Hepatic stellate cell (primary cell): ENCODE measurements at places on chromosomes 2 and 18.

DNA sequence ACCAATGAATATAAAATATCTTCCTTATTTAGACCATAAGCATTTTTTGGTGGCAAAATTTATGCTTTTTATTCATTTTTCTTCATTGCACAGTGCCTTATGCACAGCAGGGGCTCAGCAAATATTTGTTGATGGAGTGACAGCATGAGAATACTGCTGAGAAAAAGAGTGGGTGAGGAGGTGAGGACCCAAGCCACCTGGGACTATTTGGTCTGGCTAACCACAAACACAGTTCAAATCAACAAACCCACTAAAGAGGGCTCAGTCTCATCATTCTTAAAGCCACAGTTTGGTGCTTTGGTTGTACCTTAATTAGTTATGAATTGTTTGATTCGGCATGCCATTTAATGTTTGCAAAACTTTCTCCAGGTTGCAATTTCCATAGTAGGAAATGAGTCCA is 183.5 kb upstream of the ZNF521 start:
- DNase-seq = no peak

- no peak for DNase-seq
Observed at GRCh38 chr2:141506135-141506534, 624.7 kb downstream of the LRP1B start.

DNA sequence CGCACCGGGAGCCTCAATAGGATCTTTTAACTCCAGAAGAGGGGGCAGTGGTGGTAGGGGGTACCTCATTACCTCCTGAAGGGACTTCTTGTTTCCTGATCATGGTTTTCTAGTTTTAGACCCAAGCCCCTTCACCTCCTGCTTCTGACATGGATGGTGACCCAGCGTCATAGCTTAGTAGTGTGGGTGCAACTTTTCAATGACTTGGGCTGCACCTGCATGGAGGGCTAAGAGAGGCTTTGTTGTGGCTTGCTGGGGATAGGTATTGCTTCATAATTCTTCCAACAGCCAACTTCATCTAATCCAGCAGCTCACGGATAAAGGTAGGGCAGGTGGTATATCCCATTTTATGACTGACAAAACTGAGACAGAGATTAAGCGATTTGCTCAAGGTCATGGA is 3.0 kb downstream of the SLC1A4 start:
- DNase-seq = no peak

- DNase-seq = no peak
Observed at GRCh38 chr2:75416420-75417342, 144.1 kb downstream of the EVA1A start.

GRCh38 chr2:111252436-111252835 is 131.7 kb downstream of the BCL2L11 start:
- DNase-seq = no peak

DNA sequence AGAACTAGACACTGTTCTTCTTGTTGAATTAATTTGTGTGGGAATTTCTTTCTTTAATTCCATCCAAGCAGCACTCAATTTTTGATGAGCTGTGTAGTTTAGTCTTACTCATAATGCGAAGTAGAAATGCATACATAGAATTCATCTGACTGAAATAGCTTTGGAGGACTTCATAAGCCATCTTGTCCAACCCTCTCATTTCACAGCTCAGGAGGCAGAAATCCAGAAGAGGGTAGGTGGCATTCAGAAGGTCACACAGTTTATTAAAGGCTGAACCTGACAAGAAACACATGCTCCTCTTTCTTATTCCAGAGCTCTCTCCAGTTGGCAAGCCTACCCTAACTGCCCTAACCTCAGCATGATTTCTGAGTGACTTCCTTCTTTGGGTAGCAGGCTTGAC is 169.2 kb upstream of the NOSTRIN start:
- no peak for DNase-seq

GRCh38 chr2:137672989-137673552 is 291.2 kb upstream of the HNMT start:
- DNase-seq = no peak

DNA sequence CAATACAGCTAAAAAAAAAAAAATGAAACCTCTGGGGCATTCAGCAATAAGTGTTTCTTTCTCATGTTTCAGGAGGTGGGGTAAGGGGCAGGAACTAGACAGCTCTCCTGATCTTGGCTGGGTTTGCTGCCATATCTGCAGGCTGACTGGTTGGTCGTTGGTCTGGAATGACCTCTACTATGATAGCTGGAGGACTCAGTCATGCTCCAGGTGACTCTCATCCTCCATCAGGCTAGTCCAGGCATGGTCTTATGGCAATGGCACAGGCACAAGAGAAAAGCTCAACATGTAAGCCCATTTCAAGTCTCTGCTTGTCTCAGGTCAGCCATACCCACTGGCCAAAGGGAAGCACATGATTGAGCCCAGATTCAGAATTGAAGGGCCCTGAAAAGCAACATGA is 9.5 kb upstream of the SLC1A4 start:
- DNase-seq = no peak

DNA sequence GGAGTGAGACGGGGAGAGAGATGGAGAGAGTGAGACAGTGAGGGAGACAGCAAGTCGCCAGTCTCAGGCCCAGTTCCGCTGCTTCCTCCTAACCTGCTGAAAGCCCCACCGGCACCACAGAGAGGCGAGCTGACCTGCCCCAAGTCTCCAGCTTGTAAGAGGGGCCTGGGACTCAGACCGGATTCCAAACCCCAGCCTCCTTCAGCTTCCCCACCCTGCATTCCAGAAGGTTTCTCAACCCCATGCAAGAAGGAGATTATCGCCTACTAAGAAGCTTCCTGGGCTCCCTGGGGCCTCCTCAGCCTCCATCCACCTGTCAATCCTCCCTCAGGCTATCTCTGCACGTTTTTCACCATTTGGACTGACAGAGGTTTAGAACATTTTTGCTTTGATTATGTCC is 173.1 kb upstream of the RAB6C start:
- DNase-seq = no peak

GRCh38 chr2:43031471-43032212 is 194.8 kb downstream of the ZFP36L2 start:
- no peak for DNase-seq

DNA sequence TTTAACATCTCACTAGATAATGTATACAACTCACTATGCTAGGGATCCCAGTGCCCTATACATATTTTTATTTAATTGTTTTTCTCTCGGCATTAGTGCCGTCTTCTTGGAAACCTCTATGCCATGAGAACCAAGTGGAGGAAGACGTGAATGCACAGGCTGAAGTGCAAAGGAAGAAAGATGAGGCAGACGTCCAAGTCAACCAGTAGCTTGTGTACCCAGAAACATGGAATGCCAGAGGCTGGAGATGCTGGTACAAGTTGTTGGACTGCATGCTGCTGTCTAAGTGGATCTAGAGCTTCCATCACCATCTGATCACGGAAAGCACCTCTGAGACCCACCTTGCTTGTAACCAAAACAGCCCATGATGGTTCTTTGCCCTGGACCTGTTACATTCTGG is 12.5 kb upstream of the GEMIN6 start:
- no peak for DNase-seq

DNA sequence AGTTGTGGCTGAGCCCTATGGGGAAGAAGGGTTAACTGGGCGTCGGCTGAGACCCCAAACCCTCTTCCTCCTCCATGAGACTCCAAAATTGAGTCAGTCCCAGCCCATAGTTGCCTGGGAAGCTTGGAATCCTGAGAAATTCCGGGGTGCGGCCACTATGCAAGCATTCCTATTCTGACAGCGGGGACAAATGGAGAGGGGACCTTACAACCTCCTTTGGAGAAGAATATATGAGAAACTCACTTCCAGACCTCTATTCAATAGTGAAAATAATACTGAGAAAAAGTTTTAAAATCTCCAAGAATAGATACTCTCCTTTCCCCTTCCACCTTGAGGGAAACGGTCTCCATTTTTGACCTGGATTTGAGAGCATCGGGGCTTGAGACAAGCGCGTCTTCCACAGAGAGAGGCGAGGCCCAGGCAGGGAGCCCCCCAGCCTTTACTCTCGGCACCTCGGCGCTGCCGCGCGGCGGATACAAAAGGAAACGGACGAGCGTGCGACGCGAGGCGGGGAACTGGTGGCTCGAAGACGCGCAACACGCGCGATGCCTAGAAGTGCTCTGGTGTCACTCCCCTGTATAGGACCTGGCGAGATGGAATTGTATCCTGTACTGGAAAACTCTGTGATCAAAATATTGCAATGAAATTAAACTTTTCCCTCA is 11.1 kb downstream of the NR4A2 start:
- no peak for DNase-seq

GRCh38 chr2:233331536-233331935 is 22.8 kb upstream of the DGKD start:
- DNase-seq = no peak

GRCh38 chr2:200168641-200169555 is 137.6 kb upstream of the SPATS2L start:
- no peak for DNase-seq

GRCh38 chr2:219551441-219552381 is 7.9 kb downstream of the TMEM198 start:
- peak; percentile 68 for DNase-seq

DNA sequence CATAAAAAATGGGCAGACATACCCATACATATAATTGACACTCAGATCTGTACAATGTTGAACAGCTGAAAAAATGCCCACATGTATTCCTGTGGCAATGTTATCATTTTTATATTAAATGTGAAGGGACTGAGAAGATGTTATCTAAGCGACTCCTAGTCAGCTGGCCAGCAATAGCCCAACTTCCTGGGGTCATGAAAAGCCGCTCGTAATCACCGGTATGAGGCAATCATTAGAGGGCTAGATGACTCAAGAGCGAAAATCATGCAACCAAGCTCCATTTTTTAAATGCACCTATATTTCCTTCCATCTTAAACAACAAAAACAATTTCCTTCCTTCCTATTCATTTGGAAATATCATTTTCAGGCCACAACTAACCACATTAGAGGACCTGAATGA is 274.6 kb upstream of the CCDC68 start:
- no peak for DNase-seq

DNA sequence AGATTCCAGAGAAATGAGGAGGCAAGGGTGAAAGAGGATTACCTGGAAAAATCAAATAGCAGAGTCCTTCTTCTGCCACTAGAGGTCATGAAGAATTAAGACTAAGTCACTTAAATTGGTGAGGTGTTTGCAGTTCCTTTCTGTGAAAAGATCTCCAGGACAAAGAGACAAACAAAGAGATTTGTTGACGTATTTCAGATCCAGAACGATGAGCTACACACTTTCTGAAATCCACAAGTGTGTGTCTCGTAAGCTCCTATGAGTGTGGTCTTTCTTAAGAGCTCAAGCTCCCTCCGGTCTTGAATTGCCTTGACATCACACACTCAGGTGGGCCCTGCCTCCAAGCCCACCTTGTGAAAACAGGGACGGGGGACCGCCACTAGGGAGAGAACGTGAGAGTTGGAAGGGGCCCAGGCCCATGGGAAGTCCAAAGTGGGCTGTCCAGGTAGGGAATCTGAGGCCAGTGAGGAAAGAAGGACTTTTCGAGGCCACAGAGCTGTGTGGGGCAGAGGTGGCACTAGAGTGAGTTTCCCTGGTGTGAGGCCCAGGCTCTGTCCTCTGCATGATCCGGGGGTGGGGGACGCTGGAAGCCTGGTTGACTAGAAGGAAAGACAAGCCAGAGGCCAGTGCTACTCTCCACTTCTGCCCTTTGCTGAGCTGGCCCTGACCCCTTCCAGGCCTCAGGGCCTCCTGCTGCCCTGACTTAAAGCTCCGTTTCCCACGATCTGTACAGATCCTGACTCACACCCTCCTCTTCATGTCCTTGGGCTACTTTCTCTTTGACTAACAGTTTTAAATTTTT is 168.1 kb upstream of the NCK2 start:
- DNase-seq = peak; percentile 59

DNA sequence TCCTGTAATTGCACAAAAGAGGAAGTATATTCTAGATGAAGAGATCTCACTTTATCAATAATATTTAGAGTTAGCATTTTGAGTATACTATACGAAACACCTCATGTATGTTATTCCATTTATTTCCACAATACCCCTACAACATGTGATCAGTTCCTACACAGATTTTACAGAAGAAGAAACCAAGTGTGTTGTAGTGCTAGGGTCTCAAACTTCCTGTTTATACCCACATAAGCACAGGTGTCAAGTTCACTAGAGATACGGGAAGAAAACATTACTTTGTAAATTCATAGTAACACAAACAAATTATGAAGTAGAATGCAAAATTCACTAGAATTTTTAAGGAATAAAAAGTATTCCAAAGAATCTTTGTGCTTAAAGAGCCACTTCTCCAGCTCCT is 46.4 kb downstream of the KCTD18 start:
- no peak for DNase-seq

GRCh38 chr2:191122638-191123294 is 28.0 kb downstream of the STAT4 start:
- no peak for DNase-seq

DNA sequence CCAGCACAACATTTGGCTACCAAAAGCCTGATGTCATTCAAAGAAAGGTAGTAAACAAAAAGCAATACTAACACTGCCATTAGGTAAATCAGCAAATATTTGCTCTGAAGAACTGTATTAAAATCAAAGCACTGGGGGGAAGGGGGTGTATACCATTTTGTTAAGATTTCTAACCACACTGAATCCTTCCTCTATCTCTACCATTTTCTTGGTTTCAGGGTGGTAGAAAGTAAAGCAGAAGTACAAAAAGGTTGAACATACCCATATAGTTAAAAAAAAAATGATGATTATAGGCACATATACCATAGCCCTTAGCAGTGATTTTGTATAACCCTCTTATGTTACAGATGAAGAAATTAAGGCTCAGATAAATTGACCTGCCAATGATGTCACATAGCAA is 437.6 kb downstream of the ZEB2 start:
- no peak for DNase-seq

DNA sequence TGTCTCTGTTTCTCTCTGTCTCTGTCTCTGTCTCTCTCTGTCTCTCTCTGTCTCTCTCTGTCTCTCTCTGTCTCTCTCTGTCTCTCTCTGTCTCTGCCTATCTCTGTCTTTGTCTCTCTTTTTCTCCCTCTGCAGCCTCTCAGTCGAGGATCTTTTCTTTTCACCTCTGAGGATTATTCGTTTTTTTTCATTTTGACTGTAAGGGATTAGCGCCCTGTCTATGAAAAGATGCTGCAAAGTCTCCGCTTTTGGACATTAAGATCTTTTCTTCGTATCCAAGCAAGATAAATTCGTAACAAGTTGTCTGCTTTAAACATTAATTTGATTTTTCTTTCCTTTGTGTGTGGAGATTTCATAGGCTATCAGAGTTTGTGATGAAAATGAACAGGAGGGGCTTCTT is 191.2 kb upstream of the TPO start:
- no peak for DNase-seq

GRCh38 chr18:3262234-3263131 is 550 bp downstream of the MYL12B start:
- no peak for DNase-seq

DNA sequence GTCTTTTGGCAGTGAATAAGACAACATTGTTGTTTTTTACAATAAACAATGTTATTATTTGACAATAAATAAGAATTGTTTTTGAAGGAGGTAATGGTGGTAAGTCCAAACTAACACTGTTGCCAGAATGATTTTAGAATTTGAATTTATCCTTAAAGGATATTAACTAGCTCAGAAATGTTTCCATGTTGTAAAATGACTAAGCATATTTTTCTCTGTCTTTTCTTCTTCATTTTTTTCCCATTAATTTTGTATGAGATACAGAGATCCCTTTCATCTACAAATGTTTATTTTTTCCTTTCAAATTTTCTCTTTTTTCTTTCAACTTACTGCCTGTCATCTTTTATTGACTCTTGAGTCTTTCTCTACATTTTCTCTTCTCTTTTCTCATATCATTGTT is 66.5 kb upstream of the DOCK10 start:
- DNase-seq = no peak

GRCh38 chr2:21396252-21396651 is 272.5 kb downstream of the TDRD15 start:
- DNase-seq = no peak
